ENCODE measurements at places on chromosomes 13 and 19.
A peak's percentile ranks its signal among the peaks of the same experiment; 100 is the strongest.

DNA sequence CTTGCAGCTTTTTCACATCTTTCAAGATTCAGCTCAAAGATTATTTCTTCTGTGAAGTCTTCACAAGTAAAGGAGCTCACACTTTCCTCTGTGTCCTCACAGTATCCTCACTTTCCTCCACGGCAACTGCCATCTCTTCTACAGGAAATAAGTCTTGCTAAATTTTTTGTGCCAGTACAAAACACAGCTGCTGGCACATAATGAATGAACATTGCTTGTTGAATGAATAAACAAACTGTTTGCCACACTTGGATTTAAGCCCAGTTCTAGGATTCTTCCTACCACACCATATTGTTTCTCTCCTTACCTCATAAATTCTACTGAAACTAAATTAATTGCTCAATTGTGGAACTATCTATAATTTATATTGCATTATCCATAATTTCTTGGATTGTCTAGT lies 59.5 kb downstream of the RAP2A start:
- no peak for DNase-seq

DNA sequence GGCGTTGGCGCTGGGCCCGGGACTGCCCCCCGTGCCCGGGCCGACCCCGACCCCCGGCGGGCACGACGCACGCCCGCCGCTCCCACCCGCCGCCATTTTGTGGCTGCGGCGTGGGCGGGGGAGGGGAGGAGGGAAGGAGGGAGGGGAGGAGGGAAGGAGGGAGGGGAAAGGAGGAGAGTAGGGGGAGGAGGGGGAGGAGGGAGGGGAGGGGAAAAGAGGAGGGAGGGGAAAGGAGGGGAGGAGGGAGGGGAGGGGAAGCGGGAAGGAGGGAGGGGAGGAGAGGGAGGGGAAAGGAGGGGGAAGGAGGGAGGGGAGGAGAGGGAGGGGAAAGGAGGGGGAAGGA lies at the start of gene BTBD2:
Gene BTBD2, minus strand, starts transcription at position 107 of the 343 bp plus-strand sequence. Its CDS starts 11 bp downstream, at position 96.
- DNase-seq: peak; percentile 51

GRCh38 chr13:47841151-47841550 lies 159.9 kb downstream of the SUCLA2 start:
- no peak for DNase-seq

DNA sequence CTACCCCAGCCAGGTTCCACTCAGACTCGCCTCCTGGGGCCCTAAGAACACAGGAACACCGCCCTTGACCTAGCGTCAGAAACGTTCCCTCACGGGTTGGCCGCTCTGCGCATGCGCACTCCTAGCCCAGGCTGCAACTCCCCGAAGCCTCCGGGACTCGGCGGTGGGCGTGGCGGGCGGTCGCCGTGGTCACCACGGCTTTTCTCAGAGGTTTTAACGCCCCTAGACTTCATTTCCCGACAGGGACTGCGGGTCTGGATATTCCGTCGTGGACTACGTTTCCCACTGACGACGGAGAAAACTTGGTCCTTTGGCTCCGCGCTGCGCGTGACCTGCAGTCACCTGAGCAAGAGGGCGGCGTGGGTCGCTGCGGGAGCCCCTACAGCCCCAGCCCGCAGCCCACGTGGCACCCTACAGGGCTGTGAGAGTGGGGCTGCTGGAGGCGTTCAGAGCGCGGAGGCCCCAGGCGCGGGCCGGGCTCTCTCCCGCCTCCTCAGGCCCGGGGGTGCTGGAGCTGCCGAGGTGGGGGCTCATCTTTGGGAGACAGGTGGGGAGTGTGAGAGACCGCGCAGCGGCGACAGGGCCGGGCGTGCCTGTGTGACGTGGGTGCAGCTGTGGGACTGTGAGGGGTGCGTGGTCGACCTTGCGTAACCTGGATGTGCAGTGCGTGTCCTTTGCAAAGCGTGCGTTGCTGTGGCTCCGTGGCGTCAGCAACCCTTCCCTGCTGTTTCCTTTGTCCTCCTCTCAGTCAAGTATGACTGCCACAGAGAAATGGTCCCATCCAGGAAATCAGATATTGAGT lies 38.0 kb upstream of the ZNF573 start:
- DNase-seq: peak; percentile 64

DNA sequence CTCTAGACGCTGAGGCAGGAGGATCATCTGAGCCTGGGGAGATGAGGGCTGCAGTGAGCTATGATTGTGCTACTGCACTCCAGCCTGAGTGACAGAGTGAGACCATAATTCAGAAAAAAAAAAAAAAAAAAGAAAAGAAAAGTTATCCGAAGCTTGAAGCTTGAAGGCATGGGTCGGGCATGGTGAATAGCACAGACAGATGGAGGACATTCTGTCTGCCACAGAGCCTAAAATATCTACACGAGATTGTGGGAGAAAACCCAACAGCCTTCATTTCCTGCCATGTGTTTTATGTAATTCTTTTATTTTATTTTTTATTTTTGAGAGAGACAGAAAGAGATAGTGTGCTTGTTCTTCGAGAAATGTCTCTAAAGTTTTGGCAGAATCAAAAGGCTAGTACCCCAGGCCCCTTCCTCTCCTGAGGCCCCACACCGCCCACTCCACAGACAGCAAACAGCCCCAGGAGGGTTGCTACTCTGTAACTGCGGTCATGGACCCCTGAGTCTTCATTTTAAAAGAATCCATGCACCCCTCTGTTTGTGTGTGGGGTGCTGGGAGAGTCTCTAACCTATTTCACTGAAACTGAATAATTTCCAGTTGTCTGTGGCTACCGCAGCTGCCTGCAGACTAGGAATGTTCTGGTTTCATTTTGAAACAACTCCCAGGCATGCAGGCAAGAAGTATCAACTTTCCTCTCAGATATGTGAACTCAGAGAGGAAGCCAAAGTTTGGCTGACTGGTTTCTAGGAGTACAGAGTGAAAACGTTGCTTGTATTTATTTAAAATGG lies 38.4 kb upstream of the RCBTB2 start:
- peak; percentile 56 for DNase-seq

- no peak for DNase-seq
Measured at GRCh38 chr19:30471441-30471840, 99.3 kb downstream of the ZNF536 start.
